Activated CD8-positive, alpha-beta memory T cell treated with anti-CD3 and anti-CD28 coated beads for 4 hours (primary cell): ENCODE measurements at places on chromosomes 12 and 14.

- DNase-seq: no peak
Measured at GRCh38 chr14:93331728-93332396, 974 bp downstream of the BTBD7 start.

GRCh38 chr12:80821513-80822000, 104.8 kb downstream of the MYF5 start:
- no peak for DNase-seq

- DNase-seq: no peak
Measured at GRCh38 chr12:26632756-26633155, 200.2 kb downstream of the ITPR2 start.

GRCh38 chr12:116304621-116305020, 27.1 kb upstream of the MED13L start:
- no peak for DNase-seq

DNA sequence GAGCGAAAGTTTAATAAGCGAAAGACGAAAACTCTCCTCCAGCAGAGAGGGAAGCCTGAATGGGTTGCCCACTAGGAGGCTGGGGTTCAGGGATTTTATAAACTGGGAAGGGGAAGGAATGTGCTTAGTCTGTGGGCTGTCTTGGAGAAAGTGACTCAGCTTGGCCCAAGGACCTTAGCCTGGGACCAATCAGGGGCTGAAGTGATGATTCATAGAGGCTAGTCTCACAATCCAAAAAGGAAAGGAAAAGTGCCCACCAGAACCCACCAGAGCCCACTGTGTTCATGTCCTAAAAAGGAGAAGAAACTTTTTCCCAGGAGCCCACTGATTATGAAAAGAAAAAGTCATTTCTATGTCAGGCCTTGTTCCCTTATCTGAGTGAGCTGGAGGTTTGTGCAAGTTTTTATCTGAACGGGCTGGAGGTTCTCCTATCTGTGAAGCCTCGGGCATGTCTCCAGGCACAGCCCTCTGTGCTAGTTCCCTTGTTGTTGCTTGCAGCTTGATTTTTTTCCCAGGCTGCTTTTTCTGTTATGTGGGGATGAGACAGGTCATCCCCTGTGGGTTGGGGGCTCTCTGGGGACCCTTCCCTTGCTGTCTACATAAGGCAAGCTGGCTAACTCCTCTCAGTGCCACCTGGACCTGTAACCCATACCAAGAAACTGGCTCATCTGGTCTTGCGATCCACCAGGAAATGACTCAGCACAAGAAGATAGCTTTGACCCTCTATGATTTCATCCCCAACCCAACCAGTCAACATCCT, 8.3 kb upstream of the GOLGA5 start:
- no peak for DNase-seq

- DNase-seq: no peak
Measured at GRCh38 chr12:10155966-10156365, 16.0 kb downstream of the OLR1 start.

GRCh38 chr12:22600181-22600580, 24.8 kb upstream of the ETNK1 start:
- DNase-seq: no peak

DNA sequence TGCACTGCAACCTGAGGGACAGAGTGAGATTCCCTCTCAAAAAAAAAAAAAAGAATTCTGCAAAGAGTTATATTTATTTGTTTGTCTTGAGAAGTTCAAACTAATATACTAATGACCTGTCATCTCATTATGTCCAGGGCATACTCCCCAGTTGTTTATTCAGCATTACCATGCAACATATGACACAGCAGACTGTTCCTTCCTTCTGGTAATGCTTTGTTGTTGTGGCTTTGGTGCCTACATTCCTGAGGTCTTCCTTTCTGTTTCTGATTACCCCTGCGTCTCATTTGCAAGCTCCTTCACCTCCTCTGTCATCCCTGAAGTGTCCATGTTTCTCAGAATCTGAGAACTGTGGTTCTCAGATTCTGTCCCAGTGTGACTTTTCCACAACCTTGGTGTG, 55.3 kb downstream of the DERA start:
- no peak for DNase-seq

DNA sequence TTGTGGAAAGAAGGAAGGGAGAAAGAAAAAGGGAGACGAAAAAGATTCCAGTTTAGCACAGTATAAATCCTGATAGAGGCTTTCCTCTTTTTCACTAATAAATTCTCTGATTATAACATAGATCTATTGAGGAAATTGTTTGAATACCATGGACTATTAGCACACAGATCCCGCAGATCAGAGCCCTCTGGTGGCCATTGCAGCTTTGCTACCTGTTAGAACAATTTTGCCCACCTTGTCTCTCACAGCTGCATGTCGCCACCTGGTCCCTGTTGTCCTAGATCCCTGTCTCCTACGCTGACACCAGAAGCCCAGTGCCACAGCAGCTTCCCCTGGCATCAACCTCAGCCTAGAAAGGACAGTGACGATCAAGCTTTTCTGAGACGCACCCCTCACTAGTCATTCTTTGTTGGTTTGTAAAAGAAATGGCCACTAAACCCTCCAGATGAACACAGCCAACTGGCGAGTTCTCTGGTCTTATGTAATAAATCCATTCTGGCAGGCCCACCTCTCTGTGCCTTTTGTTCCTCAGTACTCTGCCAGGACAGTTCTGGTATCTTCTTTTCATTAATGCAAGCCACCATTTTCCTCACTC, 9.9 kb downstream of the GPHB5 start:
- DNase-seq: no peak

GRCh38 chr12:31629756-31630732, 29.4 kb upstream of the ETFBKMT start:
- no peak for DNase-seq

DNA sequence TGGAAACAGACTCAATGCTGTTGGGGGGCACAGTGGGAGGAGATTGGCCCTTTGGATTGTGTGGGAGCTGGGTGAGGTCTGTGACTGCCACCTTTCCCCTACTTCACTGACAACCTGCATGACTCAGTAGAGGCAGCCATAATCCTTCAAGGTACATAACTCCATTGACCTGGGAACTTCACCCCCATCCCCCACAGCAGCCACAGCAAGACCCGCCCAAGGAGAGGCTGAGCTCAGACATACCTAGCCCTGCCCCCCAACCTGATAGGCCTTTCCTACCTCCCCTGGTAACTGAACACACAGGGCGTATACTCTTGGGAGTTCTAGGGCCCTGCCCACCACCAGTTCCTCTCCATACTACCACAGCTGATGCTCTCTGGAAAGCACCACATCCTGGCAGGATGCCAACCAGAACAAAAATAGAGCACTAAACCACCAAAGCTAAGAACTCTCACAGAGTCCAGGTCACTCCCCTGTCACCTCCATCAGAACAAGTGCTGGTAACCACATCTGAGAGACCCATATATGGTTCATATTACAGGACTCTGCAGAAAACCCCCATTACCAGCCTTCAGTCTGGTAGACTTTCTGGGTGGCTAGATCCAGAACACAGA, 703.9 kb downstream of the FSCB start:
- no peak for DNase-seq

GRCh38 chr14:105286759-105287144, 14.0 kb downstream of the BRF1 start:
- DNase-seq: no peak

- no peak for DNase-seq
Measured at GRCh38 chr14:90511795-90512328, 115.0 kb downstream of the CALM1 start.

DNA sequence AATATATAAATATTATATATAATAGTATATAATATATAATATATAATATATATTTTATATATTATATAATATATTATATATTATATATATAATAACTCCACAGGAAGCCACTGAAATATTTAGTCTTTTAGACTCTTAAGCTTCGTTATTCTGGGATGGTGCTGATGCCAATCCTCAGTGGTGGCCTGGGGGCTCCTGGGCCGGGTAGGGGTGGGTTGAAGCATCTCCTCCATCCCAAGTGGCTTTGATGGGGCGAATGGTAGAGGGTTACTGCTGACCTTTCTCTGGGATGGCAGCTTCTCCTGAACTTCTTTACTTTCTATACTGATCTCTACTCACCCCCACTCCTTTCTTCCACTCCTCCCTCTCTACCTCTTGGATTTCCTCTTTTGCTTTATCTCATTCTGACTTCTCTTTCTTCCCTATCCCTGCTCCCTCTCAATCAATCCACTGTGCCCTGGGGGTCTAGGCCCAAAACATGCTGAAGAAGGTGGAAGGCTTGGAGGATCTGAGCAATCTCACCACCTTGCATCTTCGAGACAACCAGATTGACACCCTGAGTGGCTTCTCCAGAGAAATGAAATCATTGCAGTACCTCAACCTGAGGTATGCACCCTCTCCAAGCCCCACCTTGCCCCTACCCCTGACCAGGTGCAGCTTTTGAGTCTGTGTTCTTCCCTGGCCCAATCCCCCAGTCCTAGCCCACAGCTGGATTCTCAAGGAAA, 4.8 kb upstream of the ENO2 start:
- no peak for DNase-seq

DNA sequence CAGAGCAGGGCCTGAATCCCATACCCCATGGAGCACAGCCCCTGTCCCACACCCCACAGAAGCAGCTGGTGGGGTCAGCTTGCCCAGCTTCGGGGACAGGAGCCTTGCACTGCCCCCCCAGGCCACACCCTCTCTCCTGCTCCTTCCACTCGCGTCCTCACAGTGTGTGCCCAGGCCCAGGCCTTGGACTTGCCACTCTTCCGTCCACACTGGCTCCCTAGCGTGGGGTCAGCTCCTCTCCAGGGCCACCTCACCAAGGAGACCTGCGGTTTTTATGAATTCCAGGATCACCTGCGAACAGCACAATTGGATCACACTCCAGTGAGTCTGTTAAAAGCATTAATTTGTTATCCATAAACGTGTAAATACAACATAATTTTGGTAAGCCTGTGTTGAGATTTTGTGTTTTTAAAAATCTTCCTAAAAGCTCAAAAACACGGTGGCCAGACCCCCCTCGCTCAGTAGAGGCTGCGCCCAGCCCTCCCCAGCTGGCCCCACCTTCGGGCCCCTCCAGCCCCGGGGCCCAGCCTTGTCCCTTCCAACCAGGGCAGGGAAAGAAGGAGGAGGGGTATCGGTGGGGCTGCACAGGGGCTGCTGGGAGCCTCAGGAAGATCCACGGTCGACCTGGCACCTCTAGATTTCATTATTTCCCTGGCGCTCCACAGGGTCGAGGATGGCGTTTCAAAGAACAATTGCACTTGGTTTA, 12.0 kb downstream of the GALNT9 start:
- no peak for DNase-seq

DNA sequence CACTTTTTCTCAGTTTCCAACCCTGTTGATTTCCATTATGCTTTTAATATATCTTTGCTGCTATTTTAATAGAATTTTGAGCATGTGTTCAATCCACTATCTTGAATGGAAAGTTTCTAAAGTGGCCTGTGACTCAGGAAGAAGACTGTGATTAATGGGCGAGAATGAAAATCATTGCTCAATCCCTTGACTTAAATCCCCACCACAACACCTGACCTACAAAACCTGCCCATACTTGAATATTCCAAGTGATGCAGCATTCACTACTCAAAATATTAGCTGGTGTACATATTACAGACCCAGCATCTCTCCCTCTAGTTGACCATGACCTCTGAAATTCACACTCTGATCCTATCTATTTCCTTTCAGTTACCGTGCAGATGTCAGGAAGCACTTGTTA, 1.3 kb upstream of the OAS3 start:
- DNase-seq: no peak

DNA sequence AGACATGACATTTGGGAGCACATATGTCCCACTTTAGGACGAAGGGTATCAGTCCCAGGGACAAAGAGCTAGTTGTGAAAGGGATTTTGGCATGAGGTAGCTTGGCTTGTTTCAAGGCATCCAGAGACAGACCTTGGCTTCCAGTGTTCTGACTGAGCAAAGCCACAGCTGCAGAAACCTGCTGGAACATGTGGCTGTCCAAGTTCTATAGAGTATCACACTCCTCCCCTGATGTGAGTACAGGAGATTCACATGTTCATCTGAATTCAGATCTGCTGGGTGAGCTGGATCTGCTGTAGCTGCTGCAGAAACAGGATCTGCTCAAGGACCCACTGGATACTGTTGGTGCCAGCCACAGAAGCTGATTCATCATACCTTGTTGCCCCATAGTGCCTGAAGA, 10.1 kb upstream of the C14orf39 start:
- DNase-seq: no peak

DNA sequence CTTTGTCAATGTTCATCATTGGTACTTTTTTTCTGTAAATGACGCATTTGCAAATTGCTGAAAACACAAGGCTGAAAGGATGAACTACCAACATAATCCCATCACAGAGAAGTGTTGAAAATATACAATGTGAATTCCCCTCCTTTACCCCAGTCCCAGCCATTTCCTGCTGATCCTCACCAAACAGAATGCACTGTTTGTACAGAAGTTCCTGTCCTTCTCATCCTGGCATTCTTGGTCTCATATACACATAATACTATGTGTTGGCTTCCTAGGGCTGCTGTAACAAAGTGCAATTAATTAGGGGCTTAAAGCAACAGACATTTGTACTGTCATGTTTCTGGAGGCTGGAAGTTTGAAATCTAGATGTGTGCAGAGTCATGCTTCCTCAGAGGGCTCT, 836.2 kb upstream of the MGAT4C start:
- DNase-seq: no peak

DNA sequence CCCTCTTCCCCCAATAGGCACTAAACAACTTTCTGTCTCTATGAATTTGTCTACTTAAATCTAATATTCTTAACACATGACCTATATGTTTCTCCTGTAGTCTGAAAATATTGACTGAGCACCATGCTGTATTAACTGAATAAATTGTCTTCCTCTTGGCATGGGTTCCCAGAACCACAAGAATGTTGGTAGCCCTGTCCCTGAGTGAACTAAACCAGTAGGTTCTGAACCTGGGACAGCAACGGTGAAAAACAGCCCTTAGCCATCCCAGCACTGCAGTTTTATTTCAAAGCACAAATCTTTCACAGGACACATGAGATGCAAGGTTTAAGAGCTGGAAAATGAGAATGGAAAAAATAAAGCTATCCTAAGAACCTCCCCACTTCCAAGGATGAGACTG, 20.4 kb upstream of the HSP90B1 start:
- DNase-seq: no peak

DNA sequence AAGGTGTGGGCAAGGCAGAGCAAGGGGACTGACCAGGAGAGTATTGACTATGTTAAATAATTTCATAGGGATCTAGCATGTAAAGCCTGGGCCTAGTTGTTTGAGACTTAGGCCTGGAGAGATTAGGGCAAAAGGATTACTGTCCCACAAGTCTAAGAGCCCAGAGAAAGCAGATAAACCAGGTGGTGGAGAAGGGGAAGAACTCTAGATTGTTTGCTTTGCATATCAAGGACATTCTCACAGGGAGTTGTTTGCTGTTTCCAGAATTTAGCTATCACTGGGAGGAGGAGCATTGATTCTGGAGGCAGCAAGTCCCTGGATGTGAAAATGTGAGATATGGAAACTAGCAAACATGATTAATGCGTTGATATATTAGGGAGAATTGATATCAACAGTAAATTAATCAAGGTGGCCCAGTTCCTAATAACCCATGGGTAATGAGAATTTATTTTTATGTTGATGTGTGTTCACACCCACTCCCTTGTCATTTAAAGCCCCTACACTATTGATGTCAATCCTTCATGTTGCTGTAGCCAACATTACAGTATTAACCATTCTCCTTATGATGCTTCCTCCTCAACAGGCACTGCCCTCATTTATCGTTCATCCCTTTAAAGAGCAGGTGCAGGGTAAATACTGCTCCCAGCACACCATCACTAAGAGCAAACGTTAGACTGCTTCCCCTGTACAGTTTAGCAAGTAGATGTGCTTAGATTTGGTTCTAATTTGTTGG, 1666.7 kb upstream of the FLRT2 start:
- no peak for DNase-seq
